BJ (cell line): ENCODE measurements at places on chromosomes 7 and 10.

DNA sequence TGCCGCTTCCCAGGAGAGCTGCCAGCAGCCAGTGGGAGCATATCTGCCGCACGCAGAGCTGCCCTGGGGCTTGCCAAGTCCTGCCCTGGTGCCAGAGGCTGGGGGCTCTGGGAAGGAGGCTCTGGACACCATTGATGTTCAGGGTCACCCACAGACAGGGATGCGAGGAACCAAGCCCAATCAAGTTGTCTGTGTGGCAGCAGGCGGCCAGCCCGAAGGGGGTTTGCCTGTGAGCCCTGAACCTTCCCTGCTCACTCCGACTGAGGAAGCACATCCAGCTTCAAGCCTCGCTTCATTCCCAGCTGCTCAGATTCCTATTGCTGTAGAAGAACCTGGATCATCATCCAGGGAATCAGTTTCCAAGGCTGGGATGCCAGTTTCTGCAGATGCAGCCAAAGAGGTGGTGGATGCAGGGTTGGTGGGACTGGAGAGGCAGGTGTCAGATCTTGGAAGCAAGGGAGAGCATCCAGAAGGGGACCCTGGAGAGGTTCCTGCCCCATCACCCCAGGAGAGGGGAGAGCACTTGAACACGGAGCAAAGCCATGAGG is 94.6 kb downstream of the TACC2 start:
- DNase-seq = no peak

- DNase-seq = no peak
These were observed 102.3 kb upstream of the MTPN start for GRCh38 chr7:136079478-136079892.

DNA sequence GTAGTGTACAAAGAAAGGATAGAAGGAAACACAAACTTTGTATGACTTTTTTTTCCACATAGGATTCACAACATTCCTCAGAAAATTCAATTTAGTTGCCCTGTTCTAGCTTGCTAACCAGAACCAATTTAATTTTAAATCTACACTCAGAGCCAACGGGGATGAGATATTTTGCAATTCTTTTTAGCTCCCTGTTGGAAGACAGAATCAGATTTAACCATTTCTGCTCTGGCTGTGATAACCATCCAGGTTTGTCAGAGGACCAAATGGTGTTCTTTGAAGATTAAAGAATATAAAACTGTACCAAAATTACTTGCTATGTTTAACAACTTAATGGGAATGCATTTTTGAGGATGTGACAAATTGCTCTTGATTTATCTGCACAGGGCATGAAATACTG is 319.7 kb downstream of the HPSE2 start:
- no peak for DNase-seq

GRCh38 chr10:10332786-10333185 is 684.9 kb upstream of the CELF2 start:
- no peak for DNase-seq

DNA sequence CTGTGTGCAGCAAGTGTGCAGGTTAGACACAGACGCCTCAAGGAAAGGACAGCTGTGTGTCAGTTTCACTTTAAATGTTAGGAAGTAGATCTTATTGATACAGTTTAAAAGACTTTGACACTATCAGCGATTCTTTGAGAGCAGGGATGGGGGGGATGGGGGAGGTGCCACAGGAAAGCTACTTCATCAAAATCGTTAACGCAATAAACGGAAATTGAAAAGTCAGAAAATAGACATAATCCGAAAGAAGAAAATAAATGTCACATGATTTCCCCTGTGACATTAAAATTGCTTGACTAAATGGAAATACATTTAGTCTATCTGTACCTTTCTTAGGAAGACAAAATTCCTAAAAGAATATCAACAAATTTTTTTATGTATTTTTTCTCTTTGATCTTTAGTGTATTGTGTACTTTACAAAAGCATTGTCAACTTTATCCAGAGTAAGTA is 476 bp upstream of the ZNF33B start:
- DNase-seq = no peak

DNA sequence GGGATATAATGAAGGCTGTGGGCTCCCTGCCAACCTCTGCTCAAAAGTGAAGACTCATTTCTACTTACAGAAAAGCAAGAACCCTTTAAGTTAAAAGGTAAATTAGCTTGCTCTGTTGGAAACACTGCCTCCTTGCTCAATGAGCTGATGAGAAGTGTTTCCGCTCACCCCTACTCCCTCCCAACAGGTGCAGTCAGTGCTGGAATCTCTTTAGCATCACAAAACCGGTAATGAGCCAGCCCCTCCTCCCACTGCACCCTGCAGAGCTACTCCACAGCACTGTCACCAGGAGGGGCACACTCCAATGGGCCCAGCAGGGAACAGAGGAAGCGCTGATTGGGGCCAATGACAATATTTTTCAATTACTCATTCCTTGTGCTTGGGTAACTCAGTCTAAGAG is 262.5 kb downstream of the TCERG1L start:
- no peak for DNase-seq

- peak; percentile 80 for DNase-seq
These were observed 371.7 kb upstream of the NRP1 start for GRCh38 chr10:33706191-33706590.

DNA sequence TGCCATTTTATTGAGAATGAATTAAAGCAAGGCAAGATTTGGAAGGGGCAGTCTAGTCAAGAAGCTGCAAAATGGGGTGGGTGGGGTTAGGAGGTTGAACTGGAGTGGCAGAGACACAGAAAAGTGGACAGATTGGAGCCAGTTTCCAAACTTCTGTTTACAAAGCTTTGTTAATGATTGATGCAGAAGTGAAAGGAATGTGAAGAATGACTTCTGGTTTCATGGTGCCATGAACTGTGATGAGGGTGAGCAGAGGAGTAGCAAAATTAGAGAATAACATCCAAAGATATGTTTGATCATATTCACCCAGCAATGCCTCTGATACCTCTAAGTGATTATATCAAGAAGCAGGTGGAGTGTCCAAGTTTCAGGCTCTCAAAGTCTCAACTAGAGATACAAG is 1118.0 kb upstream of the C7orf33 start:
- DNase-seq = no peak

GRCh38 chr10:100766693-100767421 is 21.5 kb downstream of the PAX2 start:
- no peak for DNase-seq

- no peak for DNase-seq
These were observed 128.1 kb downstream of the ELFN1 start for GRCh38 chr7:1798191-1798590.

GRCh38 chr7:137891016-137891655 is 44.4 kb upstream of the DGKI start:
- no peak for DNase-seq

- no peak for DNase-seq
These were observed 76.7 kb upstream of the SFMBT2 start for GRCh38 chr10:7487528-7487927.

- DNase-seq = no peak
These were observed 21.3 kb upstream of the VAX1 start for GRCh38 chr10:117159390-117159789.

DNA sequence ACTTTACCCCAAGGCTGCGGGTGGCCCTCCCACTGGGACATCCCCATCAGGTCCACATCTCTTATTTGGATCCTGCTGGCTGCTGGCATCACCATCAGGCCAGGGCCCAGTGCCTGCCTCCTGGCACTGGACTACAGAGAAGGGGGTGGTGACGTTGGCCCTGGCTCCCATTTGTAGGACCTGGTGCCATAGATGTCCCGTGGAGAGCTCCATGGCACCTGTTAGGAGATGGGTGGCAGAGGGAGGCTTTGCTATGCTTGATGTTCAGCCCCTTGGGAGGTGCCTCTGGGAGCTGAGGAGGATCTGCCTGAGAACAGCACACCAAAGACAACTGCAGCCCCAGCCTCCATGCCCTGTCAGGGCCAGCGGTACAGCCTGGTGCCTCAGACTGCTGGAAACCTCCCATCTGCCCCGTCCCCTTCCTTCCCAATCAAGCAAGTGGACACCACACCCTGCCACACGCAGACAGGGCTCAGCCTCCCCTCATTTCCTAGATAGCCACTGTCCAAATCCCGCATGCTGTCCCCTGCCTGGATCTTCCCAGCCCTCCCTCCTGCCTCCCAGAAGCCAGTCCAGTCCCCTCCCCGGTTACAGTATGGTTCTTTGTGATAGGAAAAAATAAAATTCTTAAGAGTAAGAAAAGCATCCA is 230.0 kb upstream of the GRB10 start:
- DNase-seq = no peak

DNA sequence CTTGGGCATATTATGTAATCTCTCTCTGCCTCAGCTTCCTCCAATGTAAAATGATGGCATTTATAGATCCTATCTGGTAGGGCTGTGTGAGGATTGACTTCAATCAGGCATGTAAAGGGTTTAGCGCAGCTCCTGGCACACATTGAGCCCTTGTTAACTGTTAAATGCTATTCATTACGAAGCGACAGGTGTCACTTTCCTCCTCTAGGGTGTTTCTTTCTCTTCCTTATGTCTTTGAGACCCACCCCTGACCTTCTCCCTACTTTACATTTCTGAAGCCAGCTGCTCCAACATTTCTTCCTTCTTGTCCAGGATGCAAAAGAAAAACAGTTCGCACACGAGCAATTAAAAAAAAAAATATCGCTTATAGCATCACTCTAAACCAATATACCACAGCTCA is 5.7 kb upstream of the R3HCC1L start:
- no peak for DNase-seq

DNA sequence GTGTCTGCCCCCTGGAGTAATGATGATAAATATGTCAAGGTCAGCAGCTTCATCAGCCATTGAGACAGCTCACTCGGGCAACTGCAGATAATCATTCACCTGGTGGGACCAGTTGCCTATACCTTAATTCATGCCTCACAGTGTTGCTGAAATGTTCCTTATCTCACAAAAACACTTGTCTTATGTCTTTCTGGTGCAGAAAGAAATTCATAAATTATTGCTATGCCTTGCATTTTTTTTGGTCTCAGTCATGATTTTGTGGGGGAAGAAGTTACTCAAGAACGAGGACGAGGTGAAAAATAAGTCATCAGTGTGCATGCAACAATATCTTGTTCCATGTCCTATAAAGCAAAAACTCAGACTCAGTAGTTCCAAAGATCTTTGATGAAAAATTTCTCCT is 16.0 kb downstream of the TRIL start:
- no peak for DNase-seq

GRCh38 chr7:17020250-17020649 is 138.5 kb upstream of the AGR3 start:
- DNase-seq = no peak

DNA sequence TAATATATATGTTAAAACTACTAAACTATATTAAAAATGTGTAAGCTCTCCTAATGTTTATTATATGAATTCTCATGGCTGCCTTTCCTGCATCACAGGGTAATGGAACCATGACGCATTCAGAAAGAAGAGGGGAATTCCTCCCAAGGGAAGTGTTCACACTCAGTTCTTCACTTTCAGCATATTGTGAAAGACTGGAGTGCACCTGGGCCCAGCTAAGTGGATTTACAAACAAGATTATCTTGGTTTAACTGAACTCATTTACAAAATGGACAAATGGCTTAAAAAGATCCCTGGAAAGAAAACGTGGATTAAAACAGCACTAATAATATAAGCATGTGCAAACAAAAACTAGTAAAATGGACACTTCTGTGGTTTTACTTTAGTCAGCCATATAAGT is 149.8 kb downstream of the DOCK4 start:
- no peak for DNase-seq

DNA sequence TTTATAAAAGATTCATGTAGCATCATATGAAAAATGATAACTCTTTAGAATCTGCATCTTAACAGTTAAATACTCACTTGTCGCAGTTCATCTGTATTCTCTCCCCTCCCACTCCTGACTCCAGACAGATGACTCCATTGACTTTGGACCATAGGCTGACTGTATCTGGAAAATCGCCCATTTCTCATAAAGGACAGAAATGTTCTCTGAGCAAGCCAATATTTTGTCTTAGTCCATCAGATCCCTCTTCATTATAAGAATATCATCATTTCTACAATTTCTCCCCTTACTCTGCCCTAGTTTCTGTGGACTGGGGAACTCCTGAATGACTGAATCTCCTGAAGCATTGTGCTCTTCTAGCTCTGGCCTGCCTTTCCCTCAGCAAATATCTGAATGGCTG is 125.4 kb downstream of the SEMA3D start:
- no peak for DNase-seq

DNA sequence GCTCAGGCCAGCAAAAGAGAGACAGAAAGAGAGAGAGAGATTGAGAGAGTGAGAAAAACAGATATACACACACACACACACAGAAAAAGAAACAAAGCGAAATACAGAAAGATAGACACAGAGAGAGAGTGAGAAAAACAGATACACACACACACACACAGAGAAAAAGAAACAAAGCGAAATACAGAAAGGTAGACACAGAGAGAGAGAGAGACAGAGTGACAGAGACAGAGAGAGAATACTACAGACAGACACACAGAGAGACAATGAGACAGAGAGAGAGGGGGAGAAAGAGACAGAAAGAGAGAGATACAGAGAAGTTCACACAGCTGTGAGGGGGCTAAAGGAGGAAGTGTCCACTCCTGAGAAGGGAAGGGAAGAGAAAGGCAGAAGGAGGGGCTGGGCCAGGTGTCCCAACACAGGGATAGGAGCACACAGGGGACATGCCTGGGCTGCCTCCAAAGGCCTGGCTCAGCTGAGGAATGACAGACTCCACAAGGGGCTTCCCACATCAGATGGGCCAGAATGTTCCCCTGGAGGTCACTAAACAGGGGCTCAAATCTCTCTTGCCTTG is 4.3 kb downstream of the GCK start:
- no peak for DNase-seq

DNA sequence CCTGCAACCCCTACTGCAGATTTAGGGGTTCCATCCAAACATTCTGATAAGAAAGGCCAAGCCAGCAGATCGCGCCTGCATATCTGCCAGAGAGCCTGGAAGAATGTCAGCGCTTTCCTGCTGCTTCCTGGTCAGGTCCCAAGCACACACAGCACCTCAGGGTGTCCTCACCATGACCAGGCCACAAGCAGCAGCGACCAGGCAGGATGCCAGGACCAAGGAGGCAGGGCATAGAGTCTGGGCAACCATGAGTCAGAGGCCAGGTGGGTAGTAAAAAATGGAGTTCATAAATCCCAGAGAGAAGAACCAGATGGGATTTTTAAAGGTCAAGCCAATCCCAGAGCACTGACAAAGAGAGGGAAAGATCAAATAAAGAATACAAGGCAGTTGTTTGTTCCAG is 5.5 kb upstream of the FAM131B start:
- no peak for DNase-seq

- no peak for DNase-seq
These were observed 518 bp downstream of the WAPL start for GRCh38 chr10:86520871-86521677.

GRCh38 chr7:144818511-144818910 is 17.3 kb downstream of the TPK1 start:
- no peak for DNase-seq

- DNase-seq = no peak
These were observed 2.8 kb downstream of the PRF1 start for GRCh38 chr10:70599791-70600190.

DNA sequence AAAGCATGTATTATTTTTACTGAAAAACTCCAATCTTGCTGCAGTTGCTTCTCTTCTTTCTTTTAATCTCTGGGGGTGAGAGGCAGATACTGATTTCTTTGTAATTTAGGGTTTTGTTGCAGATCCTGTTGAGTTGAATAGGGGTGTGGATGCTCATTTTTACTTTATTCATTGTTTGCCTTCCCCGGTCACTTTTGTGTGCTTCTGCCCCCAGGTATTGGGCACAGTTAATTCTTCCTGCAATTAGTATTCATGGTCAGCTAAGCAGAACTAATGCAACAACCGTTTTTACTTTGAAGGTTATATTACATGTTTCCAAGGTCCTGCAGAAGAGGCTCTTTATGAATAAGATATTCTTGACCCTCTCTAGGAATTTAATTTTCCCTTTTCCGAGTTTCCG is 96.4 kb downstream of the BUB3 start:
- DNase-seq = no peak

GRCh38 chr7:156222151-156222550 is 409.9 kb upstream of the SHH start:
- no peak for DNase-seq
